ENCODE measurements at places on chromosomes 1 and 21. TPM values are rescaled to one million over a fixed set of nuclear protein-coding genes. Genes with fewer than 3 reads are reported as not detected.

Gene LCE2A
- polyA plus RNA-seq = not detected

Gene CENPS
- 2.9 TPM for polyA plus RNA-seq

Gene HRNR
- not detected for polyA plus RNA-seq

Gene WDR64
- not detected for polyA plus RNA-seq

Gene MRPS21
- 51.6 TPM for polyA plus RNA-seq

Gene SPRR2B
- not detected for polyA plus RNA-seq

Data from HepG2 (cell line).